ENCODE measurements at places on chromosomes 12 and 14.

DNA sequence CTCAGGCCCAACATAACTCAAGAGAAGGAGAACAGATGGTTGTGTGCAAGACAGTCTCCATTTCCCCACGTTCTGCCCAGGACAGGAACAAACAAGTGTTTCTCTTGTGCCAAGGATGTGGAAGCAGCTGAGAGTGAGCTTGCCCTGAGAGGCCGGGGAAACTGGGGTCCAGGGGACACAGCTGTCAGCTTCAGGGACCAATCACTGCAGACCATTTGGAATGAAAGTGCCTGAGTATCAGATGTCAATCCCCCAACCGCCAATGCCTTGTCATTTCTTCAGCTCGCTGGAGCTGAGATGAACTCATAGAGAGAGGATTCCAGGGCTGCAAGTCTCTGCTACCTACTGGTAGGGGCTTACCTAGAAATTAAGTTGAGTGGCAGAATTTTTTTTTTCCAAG is 71.9 kb upstream of the METAP2 start:
- DNase-seq = no peak

DNA sequence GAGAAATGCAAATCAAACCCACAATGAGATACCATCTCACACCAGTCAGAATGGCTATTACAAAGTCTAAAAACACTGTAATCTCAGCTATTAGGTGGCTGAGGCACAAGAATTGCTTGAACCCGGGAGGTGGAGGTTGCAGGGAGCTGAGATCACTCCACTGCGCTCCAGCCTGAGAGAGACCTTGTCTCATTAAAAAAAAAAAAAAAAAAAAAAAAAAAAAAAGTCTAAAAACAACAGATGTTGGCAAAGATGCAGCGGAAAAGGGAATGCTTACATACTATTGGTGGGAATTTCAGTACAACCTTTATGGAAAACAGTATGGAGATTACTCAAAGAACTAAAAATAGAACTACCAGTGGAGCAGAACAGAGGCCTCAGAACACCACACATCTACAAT is 19.0 kb upstream of the ATF7 start:
- DNase-seq = no peak

- no peak for DNase-seq
Measured at GRCh38 chr14:21525571-21525961, 580 bp downstream of the SALL2 start.

DNA sequence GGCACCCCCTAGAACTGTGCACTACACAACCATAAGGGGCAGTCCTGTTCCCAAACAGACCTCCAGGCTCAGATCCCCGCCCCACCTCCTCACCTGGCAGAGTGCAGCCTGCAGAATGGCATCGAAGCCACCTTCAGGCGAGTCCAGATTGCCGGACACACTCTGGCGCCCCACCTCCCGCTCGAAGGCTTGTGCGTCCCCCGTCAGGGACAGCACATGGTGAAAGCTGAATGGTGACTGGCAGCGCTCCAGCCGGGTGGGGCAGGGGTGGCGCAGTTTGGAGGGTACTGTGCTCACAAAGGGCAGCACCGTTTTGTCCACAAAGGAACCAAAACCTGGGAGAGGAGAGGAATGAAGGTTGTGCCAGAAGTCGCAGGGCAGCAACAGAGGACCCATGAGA is 10.6 kb downstream of the ITGB7 start:
- no peak for DNase-seq

- DNase-seq = no peak
Measured at GRCh38 chr14:47596860-47597259, 78.5 kb downstream of the MDGA2 start.

GRCh38 chr14:71437870-71438269 is 494.4 kb upstream of the RGS6 start:
- DNase-seq = no peak

DNA sequence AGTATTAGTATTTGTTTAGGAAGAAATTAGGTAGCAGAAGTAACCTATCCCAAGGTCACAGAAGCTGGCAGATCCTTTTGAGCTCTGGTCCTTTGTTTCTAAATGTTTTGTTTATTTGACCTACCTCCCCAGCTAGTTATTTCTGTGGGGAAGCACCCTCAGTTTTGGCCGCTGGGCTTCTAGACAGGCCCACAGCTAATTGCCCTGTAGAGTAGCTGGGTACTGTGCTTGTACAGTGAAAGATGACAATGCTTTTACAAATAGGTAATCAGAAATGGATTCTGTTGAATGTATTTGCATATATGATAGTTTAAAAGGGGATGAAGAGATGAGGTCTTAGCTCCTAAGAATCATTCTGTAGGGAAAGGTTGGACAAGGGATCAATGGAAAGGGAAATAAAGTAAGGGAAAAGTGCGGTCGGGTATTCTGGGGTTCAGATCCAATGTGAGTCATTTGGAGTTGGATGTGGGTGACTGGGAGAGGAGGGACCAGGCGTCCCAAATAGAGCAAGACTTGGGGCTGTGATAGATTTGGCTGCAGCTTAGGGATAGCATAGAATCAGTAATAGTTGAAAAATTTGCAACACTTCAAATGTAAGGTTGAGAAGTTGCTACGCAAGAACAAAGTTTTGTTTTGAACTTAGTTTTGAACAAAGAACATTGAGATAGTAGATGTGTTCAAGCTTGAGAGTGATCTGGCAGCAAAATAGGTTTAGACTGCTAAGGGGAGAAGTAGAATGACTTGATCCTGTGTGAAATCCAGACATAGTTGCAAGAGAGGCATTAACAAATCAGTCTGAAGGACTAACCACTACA is 3.6 kb downstream of the NUDT4 start:
- DNase-seq = no peak

DNA sequence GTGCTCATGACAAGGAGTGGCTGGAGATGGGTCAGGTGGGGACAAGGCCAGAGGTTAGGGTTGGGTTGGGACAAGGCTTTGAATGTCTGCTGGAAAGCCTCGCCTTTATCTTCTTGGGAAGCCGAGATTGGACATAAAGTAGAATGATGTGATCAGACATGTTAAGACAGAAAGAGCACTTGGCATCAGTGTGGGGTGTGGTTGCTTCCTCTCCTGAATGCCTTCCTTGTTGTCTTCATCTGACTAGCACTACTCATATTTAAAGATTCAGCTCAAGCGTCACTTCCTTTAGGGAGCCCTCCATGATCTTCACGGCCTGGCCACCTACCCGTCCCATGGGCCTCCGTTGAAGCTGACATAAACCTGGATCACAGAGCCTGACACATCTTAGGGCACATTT is 14.8 kb upstream of the C12orf75 start:
- DNase-seq = no peak

DNA sequence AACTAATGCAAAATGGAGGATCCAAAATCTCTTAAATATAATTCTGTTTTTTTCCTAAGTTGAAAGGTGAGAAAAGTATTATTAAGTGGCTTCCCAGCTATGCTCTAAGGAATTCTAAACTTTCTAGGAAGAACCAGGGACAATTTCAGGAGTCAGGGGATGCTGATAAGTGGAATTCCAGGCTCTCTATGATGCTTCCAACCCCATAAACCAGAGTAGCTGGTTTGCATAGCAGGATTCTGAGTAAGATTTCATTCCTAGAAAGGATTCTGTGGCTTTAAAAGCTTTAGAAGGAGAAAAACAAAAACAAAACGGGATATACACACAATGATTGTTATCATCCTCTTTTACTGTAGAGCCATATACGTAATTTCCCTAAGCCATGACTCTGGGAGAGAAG is 93.9 kb downstream of the SLC16A7 start:
- no peak for DNase-seq

DNA sequence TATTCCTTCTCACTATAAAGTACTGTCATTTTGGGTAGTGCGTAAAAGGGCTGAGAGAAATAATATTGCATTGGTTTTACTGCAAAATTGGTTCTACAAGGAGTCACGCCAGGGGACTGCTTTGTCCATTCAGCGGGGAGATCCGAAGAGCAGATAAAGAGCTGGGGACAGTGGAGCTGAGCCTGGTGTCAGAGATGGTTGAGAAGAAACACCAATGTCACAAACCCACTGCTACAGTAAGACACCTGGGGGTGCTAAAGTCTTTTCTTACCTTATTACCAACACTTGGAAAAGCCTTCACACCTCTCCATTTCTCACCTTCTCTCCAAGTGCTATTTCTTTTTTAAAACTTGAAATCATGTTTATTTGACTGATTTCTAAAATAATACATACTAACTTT is 14.1 kb downstream of the IL31 start:
- no peak for DNase-seq

DNA sequence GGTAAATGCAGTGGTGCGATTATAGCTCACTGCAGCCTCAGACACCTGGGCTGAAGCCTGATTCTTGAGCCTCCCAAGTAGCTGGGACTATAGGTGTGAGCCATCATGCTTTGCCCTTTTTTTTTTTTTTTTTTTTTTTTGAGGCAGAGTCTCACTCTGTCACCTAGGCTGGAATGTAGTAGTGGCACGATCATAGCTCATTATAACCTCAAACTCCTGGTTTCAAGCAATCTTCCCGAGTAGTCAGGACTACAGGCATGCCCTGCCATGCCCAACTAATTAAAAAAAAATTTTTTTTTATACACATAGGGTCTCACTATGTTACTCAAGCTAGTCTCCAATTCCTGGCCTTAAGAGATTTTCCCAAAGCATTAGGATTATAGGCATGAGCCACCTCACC is 6.9 kb downstream of the ATP2A2 start:
- no peak for DNase-seq

- DNase-seq = no peak
Measured at GRCh38 chr12:67161322-67161918, 107.7 kb upstream of the CAND1 start.

DNA sequence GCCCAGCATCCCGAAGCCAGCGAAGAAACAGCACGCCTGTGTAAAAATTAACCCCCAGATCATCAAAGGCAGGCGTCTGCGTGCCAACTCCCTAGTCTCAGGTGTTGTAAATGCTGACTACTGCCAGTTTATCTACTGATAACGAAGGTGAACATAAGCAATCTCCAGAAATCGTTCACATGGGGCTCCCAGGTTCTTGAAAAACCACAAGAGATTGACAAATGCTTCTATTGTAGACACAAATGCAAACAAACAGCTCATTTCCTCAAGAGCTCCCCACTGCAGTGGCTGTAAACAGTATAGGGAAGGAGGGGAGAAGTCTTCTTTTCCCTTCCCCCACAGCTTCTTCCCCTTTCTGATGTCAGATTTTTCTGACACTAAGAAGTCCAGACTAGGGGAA is 5.3 kb upstream of the PLEKHG3 start:
- DNase-seq = no peak

DNA sequence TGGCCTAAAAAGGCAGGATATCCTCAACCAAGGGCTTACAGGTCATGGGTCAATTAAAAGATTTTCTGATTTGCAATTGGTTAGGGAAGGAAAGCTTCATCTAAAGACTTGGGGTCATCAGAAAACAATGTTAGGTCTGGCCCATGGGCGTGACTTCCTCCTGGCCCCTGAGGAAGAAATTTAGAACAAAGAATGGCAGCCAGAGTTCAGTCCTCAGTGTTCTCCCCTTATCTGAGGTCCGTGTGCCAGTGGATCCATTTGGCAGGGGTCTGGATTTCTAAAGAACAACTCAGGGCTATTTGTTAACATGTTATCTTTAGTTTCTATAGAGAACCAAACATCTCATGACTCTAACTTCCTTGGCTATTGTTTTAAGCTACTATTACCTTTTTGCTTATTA is 27.8 kb upstream of the NFYB start:
- DNase-seq = no peak

- no peak for DNase-seq
Measured at GRCh38 chr14:64401949-64402348, 13.8 kb downstream of the MTHFD1 start.

GRCh38 chr14:81474148-81474492 is 59.5 kb downstream of the SEL1L start:
- DNase-seq = no peak

GRCh38 chr14:75711105-75711795 is 50.2 kb downstream of the TTLL5 start:
- no peak for DNase-seq

DNA sequence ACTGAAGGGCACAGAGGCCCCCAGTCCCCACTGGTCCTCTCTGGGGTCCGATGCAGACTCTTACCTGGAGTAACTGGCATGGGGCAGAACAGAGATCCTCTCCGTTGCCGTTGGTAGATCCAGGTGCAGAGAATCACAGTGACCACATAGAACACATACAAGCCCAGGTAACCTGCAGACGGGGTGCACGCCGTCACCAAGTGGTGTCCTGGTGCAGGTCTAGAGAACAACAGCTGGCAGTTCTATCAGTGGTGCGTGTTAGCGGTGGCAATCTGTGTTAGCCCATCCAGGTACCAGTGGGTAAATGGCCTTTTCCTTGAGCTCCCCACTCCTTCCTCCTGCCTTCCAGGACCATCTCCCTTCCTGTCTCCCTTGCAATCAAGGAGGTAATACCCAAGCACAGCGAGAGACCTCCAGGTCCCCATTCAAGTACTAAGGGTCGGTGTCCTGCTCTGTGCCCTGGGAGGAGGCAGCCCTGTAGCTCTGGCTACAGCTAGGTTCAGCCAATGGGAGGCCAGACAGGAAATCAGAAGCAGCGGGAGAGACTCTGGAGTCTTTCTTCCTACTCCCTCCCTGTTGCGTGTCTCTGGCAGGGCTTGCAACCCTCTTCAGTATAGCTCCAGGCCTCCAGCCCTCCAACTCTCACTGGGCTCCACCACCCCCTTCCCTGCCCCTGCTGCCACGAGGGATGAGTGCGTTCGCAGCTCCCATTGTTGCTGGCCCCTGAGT is 15.8 kb downstream of the SLC8B1 start:
- DNase-seq = no peak

DNA sequence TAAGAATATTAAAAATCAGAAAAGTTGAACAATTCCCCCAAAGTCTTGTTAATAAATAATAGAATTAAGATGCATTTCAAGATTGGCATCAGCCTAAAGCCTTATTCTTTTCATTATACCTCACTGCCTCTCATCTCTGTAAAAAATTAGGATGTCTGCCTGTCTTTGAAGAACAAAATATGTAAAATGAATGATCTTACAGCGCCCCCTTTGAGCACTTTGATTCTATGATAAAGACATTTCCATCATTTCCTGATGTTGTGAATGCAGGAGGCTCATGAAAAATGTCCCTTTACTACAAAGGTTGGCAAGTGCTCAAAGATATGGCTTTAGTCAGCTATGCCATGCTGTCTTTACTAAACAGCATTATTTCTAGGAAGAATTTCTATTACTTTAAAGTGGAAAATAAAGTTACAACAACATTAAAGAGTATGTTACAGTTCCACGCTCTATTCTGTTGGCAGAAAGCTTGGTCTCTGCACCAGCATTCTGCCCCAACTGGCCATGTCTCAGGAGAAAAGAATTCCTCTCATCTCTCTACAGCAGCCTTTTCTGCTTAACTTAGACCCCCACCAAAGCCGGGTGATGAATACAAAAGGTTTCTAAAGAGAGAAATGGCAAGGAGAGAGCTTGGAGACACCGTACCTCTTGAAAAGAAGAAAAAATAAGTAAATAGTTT is 95.1 kb downstream of the LLPH start:
- DNase-seq = no peak

- no peak for DNase-seq
Measured at GRCh38 chr12:115149685-115150378, 465.9 kb upstream of the TBX3 start.

All from CMK (cell line).